ENCODE measurements at places on chromosomes 11 and 22.

GRCh38 chr11:48020092-48020755, 39.9 kb downstream of the PTPRJ start:
- no peak for DNase-seq

- DNase-seq = no peak
These were observed 200.2 kb upstream of the ARHGAP20 start for GRCh38 chr11:110912437-110912836.

DNA sequence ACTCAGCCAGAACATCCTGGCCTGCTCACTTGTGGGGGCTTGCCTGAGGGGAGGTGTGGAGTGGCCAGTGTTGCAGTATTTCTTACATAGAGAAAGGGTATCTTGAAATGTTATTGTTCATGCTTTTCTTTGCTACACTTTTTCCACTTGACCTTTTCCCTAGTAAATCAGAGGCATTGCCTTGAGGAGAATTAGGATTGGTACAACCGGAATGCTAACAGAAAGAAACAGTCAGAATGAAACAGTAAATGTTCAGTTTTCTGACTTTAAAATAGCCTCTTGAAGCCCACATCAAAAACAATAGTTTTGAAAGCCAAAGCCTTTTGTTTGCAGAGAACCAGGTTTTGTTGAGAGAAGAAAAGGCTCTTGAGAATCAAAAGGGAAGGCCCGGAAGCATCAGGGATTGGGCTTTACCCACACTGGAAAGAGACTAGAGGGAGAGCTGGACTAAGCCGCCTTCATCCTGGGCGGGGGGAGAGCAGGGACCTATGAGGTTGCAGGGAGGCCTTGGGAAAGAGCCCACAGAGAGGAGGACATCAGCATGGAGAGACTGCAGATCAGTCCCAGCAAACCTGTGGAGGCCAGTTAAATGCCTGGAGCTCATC, 12.4 kb downstream of the ADM start:
- no peak for DNase-seq

GRCh38 chr11:64269540-64270220, 14.8 kb downstream of the BAD start:
- peak; percentile 92 for DNase-seq

GRCh38 chr11:57126766-57127400, 54.9 kb upstream of the LRRC55 start:
- no peak for DNase-seq

GRCh38 chr11:117840881-117841550, 16.5 kb upstream of the FXYD2 start:
- no peak for DNase-seq

DNA sequence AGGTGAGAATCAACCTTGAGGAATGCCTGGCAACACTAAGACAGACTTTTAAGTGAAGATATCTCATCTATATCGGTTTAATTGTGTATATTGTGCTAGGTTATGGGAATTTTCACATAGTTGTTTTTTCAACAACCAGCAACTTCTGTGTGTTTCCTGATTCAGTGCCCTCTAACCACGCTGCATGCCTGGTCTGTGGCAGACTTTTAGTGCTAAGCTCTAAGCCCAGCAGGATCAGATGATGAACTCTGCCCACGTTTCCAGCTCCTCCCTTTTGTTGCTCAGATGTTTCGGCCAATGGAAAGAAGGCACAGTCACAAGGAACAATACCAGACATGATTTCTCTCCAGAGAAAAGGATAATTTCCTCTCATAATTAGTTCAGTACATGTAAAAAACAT, 1.4 kb upstream of the VWA5A start:
- DNase-seq = no peak

- DNase-seq = no peak
These were observed 102.6 kb downstream of the SPON1 start for GRCh38 chr11:14065141-14065540.

- no peak for DNase-seq
These were observed 141.7 kb downstream of the COMMD9 start for GRCh38 chr11:36147491-36147890.

- DNase-seq = no peak
These were observed 1.7 kb upstream of the UCP3 start for GRCh38 chr11:74010306-74011300.

DNA sequence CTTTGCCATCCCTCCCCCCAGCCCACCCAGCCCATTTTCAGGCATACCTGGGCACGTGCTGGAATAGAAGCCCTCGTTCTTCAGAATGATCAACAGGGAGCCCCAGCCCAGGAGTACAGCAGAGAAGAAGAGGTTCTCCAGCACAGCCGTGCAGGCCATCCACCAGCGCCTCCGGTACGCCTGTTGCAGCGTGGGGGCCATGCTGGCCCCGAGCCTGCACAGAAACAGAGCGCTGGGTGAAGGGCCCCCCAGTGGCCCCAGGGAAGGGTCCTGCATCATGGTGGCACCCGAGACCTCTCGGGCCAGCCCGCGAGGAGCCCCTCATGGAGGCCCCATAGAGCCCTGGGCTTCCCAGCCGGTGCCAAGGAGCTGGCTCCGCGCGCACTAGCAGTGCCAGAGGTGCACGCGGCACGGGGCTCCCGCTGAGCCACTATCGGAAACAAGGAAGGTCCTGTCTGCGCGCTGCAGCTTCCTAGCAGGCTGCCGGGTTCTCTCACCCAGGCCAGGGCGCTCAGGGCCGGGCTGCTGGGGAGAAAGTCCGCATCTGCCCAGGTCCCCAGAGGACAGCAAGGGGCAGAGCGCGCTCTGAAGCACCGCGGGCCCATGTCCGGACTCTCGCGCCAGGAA, 1.5 kb downstream of the SLC43A1 start:
- DNase-seq = no peak

- no peak for DNase-seq
These were observed 4.6 kb downstream of the EWSR1 start for GRCh38 chr22:29272624-29273023.

DNA sequence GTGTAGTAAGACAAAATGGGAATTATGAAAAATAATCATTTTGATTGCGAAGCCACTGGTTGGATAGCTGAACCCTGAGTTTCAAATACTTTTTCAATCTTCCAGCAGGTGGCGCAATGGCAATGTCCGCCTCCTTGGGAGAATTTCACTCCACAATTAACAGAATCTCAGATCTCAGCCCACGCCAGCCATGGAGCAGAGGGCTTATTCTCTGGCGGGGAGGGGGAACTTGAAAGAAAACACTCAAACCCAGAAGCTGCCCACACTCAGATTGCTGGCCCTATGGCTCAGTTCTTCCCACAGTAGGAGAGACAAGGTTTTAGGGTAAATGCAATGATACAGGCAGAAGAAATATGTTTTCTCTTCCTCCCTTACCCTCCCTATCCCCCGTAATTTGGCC, 38.7 kb upstream of the RCN1 start:
- DNase-seq = peak; percentile 50

DNA sequence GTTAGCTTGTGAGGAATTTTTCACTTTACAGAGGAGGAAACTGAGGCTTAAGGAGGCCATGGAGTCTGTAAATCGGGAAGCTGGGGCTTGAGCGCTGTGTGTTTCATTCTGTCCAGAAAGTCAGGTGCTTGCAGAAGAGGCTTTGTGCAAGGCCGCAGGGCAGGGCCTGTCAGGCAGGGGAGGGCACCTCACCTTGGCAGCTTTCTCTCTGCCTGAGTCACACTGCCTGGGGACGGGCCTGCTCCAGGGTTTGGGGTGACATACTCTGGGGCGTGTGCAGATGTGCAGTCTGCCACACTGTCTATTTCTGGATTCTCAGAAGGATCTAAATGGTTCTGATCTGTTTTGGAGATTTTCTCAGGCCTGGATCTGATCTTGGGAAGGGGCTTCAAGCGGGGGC, 8.4 kb downstream of the INCENP start:
- no peak for DNase-seq

GRCh38 chr11:104776501-104777170, 121.6 kb downstream of the CASP12 start:
- DNase-seq = peak; percentile 17

GRCh38 chr11:5304046-5304445, 2.3 kb upstream of the OR51B4 start:
- no peak for DNase-seq

- no peak for DNase-seq
These were observed 163.8 kb upstream of the BDNF start for GRCh38 chr11:27864091-27864491.

- no peak for DNase-seq
These were observed 60.5 kb upstream of the ARHGAP32 start for GRCh38 chr11:129252621-129253020.

- no peak for DNase-seq
These were observed 5.4 kb upstream of the IGLL5 start for GRCh38 chr22:22882033-22882717.

- no peak for DNase-seq
These were observed 12.0 kb downstream of the STIM1 start for GRCh38 chr11:3867209-3868091.

DNA sequence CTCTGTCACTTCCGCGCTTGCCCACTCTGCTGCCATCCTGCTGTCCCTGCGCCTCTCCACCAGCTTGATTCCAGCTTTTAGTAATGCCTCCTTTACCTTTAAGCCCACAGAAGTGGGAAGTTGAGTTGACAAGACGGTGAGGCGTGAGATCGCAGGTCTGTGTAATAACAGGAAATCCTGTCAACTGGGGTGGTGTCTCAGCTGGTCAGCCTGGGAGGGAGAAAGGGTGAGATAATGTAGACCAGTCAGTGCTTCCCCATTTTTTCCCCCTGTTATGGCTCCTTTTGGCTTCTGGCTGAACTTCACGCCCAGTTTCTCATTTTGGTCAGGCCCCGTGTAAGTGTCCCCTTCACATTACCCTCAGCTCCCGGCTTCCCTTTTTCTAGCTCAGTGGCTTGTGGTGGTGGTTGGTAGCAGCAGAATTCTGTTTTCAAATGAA, 98.9 kb downstream of the TRAF6 start:
- DNase-seq = no peak

DNA sequence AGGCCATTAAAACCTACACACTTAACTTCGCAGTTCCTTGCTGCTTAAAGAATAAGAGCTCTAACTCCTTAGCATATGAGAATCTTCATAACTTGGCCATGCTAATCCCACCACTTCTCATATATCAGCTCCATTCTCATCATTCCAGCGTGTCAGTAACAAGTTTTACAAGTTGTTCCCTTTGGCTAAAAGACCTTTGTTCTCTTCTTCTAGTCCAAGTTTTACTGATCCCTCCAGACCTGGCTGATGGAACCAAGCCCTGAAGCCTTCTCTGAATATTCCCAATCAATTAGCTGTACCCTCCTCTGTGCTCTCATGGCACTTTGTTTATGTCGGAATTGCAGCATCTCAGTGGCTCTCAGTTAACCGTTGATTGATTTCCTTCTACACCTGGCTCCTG, 35.8 kb downstream of the GAB2 start:
- no peak for DNase-seq

- DNase-seq = no peak
These were observed 1260.3 kb downstream of the BRD1 start for GRCh38 chr22:48567213-48567975.

GRCh38 chr11:36268337-36268985, 20.8 kb downstream of the COMMD9 start:
- no peak for DNase-seq

DNA sequence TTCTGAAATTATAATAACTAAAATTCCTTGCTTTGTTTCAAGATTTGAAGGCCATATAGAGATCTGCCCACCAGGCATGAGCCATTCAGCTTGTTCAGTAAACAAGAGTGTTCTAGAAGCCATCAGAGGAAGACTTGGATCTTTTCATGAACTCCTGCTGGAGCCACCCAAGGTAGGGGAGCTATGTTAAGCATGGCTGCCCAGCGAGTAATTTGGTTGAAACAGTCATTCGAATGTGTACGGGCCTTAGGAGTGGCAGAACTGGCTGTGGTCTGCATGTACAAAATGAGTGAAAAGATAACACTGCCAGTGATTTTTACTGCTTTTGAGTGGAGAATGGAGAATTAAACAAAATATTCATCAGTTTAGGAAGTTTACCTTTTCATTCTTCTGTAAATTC, 103.7 kb downstream of the PPP6R3 start:
- DNase-seq = no peak

DNA sequence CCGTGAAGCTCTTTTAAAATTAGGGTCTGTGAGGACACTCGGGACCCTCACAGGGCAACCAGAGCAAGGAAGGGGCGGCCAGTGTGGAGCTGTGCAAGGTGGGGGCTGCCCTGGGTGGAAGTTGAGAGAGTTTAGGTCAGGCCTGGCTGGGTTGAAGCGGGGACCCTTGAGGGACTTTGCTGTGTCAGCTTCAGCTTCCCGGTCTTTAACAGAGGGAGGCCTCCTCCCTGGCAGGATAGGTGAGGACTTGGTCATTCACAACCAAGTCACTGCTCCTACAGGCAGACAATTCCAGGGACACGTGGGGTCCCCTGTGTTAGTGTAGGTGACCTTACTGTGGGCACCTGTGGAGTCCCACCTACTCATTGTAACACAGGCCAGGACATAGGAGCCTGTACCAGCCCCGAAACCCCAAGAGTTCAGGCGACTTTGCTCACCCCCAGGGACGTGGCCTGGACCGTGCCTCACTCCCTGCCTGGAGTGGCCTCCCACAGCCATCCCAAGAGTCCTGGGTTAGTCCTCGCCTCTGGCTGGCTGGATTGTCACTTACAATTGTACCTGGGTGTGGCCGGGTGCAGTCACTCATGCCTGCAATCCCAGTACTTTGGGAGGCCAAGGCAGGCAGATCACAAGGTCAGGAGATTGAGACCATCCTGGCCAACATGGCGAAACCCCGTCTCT, 18.8 kb upstream of the ARHGAP8 start:
- DNase-seq = no peak

DNA sequence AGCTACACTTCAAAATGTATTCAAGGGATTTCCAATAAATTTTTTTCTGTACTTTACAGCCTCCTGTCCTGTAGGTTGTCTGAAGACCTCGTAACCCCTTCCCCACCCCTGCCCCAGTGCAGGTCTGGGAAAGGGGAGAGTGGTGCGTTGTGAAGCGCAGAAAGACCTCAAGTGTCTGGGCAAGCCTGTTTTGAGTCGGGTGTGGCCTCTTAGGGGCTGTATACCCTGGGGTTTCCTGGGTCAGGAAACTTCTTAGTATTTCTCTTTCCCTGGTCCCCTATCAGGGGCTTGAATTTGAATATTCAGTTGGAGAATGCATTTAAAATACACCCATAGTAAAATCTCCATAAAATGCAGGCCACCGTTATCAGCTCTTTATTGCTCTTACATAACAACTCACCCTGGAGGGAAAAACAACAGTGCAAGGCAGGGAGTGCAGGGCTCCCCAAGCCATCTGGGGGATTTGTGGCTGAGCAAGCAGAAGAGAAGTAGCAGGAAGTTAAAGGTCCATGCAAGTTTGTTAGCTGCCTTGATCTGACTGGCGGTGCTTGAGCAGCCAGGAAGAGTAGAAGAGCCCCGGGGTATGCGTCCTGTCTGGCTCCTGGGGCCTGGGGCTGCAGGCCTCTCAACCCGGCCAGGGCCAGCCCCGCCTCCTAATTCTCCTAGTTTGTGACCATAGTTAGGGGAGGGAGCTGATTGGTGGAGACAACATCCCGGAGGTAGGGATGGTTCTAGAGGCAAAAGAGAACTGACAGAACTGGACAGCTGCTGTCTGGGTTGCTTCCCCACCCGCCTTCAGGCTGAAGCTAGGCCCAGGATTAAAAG, 25.7 kb downstream of the ARHGAP1 start:
- DNase-seq = no peak

GRCh38 chr22:28245579-28246224, 326.6 kb upstream of the PITPNB start:
- no peak for DNase-seq

GRCh38 chr22:47407461-47408025, 645.1 kb downstream of the TBC1D22A start:
- DNase-seq = no peak

GRCh38 chr11:22829231-22830081, at the start of gene SVIP:
Gene SVIP, minus strand, starts transcription at chr11:22829801. Its CDS starts 53 bp downstream, at chr11:22829748.
- peak; percentile 95 for DNase-seq

GRCh38 chr22:19429950-19430889, 1.3 kb downstream of the HIRA start:
- no peak for DNase-seq

- peak; percentile 66 for DNase-seq
These were observed at the start of gene PARVG for GRCh38 chr22:44180706-44181032. Gene PARVG, plus strand, starts transcription at chr22:44180925. Its CDS starts 2,405 bp downstream, at chr22:44183330.

All from urothelium cell line (cell line).